Activated CD4-positive, alpha-beta T cell treated with anti-CD3 and anti-CD28 coated beads for 24 hours (primary cell): ENCODE measurements at places on chromosomes 6 and 20.

DNA sequence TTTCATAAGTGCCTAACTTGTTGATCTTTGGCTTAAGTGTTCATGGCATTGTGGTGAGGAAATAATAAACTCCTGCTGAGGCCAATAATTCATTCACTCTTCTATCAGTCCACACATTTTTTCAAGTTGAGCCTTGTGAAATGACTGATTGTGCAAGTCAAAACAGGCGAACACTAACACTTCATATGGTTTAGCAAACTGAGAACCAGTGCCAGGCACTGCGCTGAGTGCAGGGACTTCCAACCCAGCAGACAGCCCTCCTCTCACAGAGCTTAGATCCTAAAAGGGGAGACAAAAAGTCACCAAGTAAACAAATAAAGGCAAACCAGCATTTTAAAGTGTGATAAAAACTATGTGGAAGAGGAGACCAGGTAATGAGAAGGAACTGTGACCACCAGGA, 435.0 kb downstream of the PTPRT start:
- no peak for DNase-seq

GRCh38 chr6:132272776-132273175, 128.5 kb downstream of the MOXD1 start:
- DNase-seq, result no peak

DNA sequence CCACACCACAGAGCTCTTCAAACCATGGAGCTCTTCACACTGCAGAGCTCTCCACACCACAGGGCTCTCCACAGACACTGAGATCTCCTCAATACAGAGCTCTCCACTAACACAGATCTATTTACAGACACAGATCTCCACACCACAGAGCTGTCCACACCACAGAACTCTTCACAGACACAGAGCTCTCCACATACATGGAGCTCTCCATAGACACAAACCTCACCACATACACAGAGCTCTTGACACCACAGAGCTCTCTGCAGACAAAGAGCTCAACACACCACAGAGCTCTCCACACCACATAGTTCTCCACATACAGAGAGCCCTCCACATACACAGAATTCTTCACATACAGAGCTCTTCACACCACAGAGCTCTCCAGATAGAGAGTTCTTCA, 53.0 kb downstream of the ERMARD start:
- no peak for DNase-seq

GRCh38 chr6:44504301-44504791, 116.8 kb downstream of the CDC5L start:
- DNase-seq, result no peak

GRCh38 chr6:70790483-70791224, 123.0 kb downstream of the SMAP1 start:
- DNase-seq, result no peak

DNA sequence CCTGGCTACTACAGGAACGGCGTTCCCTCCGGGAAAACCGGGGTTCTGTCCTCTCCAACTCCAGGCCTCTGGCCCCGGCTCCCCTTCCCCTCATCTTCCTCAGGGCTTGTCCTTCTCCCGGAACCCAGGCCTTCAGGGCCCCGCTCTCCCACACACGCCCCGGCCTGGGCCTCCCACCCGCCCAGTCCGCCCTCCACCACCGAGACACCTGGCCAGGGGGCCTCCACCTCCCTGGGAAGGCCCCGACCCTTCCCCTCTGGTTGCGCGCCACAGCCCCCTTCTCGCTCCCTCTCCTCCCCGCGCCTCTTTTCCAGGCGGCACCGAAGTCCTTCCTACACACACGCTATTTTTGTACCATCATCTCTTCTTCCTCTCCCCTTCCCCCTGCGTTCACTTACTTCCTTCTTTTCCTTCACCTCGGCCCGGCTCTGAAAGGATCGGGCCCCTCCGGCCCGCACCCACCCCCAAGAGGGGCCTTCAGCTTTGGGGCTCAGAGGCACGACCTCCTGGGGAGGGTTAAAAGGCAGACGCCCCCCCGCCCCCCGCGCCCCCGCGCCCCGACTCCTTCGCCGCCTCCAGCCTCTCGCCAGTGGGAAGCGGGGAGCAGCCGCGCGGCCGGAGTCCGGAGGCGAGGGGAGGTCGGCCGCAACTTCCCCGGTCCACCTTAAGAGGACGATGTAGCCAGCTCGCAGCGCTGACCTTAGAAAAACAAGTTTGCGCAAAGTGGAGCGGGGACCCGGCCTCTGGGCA, 1.3 kb upstream of the SIRPA start:
- no peak for DNase-seq

DNA sequence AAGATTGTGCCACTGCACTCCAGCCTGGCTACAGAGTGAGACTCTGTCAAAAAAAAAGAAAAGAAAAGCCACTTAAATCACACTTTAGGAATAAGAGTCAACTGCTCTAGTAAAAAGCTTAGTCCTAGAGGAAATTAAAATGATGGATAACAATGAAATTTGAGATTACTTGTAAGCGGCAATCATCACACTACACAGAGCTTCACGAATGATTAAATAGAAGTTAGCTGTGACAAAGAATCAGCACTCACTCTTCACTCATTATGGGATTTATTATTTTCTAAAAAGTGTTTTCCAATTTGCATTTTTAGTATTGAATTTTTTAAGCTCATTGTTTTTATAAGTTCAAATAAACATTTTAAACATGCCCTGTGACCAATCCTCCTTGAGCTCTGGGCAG, 718.0 kb downstream of the UTRN start:
- DNase-seq, result no peak

DNA sequence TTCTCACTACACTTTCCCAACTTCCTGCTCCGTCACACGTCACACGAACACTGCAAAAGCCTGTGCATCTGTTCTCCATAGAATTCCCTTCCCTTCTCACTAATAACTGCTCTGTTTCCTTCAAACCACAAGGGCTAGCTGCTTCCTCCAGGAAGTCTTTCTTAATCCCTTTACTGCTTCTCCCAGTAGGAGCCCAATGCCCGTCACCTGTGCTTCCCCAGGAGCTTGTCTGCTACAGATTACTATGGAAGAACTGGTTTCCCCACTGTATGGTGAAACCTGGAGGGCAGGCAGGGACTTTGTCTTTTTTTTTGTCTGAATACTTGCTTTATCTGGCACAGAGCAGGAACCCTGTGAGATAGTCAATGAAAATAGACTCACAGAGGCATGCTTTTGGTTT, 444.7 kb upstream of the MAP3K7 start:
- no peak for DNase-seq

DNA sequence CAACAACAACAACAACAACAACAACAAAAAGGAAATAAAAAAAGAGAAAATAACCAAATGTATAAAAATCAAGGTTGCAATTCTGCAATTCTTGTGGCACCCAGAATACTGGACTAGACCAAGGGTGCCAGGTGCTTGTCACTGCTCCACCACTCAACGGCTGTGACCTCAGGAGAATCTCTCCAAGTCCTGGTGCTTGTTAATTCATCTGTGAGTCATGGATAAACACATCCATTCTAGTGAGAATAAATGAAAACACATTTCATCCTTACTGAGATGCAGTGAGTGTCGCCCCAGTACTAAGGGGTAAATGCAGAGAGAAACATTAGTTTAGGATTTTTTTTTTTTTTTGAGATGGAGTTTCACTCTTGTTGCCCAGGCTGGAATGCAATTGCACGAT, 32.0 kb downstream of the HLA-C start:
- no peak for DNase-seq

DNA sequence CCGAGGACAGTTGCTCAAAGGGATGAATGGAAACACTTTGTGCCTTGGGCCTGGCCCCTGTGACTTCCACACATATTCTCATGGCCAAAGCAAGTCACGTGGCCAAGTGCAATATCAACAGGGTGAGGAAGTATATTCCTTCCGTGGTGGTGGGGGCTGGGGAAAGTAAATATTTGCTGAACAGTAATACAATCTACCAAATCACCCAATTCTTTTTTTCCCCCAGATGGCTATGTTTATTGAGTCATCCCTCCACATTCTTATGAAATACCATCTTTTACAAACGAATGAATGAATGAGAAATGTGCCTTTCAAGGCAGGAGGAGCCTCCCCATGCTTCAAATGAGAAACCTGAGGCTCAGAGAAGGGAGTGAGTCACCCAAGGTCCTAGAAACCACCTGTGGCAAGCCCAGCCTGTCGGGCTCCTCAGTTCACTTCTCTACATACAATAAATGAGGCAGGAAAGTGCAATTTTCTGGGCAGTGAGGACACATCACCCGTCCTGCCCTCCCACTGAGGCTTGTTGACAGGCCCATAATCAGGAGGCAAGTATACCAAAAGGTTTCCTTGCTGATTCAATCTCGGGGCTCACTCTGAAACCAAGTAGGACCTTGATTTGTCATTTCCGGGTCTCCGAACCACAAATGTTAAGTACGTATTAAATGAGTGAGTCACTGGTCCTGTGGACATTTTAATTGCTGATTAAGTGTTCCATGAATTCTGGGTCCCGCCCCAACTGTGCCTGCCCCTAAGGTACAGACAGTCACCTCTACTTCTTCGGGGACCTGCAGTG, 25.3 kb upstream of the TOP1 start:
- peak; percentile 37 for DNase-seq

DNA sequence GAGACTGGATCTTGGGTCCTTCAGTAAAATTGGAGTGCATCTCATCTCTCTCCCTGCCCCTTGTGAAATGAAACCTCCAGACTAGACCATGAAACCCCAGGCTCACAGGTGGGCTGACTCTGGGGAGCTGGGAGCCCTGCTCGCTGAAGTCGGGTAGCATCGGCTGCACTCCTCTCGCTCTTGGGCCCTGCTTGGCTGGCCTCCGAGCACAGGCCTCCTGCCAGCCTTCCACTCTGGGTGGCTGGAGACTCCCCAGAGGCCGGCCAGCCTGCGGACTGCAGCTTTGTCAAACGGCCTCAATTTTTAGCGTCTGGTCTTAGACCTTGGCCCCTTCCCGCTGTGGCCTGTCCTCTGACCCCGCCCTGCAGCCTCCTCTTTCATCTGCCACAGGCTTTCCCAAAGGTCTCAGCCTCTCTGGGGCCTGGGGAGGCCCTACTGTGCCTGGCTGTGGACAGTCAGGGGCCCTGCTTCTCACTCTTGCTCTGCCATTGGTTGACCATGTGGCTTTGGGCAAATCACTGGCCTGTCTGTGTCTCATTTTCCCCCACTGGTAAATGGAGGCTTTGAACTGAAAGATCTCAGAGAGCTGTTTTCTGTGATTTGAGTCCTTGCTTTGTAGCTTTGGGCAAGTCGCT, 45.1 kb downstream of the SRC start:
- no peak for DNase-seq

- DNase-seq, result no peak
These were observed 26.5 kb upstream of the RNF24 start for GRCh38 chr20:4041748-4042411.
